ENCODE measurements at places on chromosomes 2 and 18. TPM values are rescaled to one million over a fixed set of nuclear protein-coding genes. Genes with fewer than 3 reads are reported as not detected.

The NPC1 gene
- total RNA-seq = 129 TPM

The TNFRSF11A gene
- 0.66 TPM for total RNA-seq

The MC4R gene
- not detected for total RNA-seq

The IKZF2 gene
- total RNA-seq = 8.2 TPM

The ACVR1C gene
- total RNA-seq = 0.83 TPM

The TUBA3E gene
- total RNA-seq = not detected

The CYP1B1 gene
- 94.1 TPM for total RNA-seq

The RGPD4 gene
- total RNA-seq = not detected

The PSD4 gene
- total RNA-seq = 6.1 TPM

The CXCR1 gene
- total RNA-seq = not detected

The WDFY1 gene
- 156 TPM for total RNA-seq

The CDH20 gene
- not detected for total RNA-seq

The RAB17 gene
- 0.26 TPM for total RNA-seq

The ADAM23 gene
- 3.1 TPM for total RNA-seq

The VWA3B gene
- 0.26 TPM for total RNA-seq

The CROCC2 gene
- total RNA-seq = 0.51 TPM

The CSRNP3 gene
- 0.66 TPM for total RNA-seq

The RRM2 gene
- 1.5 TPM for total RNA-seq

The KIF5C gene
- 0.17 TPM for total RNA-seq

The MROH2A gene
- total RNA-seq = not detected

The FTCDNL1 gene
- total RNA-seq = 3.6 TPM

The GCKR gene
- 0.26 TPM for total RNA-seq

The GCG gene
- total RNA-seq = not detected
